ENCODE measurements at places on chromosomes 3 and 15.

DNA sequence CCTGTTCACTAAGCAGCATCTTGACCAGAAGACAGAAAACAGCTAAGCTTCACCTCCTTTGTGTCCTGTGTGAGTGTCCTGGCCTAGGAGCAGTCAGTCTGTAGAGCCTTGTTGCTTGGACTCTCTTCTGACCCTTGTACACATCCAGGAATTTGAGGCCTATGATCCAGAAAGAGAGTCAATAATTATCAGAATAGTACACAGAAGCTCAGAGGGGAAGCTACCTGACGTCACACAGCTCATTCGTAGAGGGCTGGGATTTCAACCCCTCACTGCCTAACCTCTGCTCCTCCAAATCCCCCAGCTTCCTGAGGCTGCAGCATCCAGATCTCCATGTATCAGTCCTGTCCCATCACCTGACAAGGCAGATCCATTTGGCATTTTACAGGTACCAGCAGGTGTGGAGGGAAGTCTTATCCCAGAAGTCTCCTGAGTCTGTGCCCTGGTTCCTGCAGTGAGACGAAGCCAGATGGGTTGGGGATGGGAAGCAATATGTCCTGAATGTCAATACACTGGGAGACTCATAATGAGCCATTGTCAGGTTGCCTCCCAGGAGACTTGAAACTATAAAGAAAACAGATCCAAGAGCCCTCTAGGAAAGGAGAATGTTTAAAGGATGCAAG lies 203.1 kb downstream of the MINAR1 start:
- no peak for DNase-seq

DNA sequence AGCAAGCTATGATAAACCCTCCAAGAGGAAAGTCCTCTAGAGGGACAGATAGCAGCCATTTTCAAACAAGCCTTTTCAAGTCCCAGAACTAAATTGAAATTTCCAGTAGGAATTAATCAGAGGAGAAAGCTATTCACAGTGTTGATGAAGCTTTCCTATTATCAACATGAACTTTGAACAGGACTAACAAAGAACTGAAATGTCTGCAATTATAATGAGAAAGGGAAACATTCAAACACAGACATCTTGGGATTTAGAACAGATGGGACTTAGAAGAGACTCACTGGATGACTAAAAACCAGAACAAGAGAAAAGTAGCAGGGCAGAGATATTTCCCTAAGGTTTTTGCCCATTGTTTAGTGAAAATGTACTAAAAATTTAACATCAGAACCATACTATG lies 622.1 kb upstream of the UBE2E2 start:
- no peak for DNase-seq

DNA sequence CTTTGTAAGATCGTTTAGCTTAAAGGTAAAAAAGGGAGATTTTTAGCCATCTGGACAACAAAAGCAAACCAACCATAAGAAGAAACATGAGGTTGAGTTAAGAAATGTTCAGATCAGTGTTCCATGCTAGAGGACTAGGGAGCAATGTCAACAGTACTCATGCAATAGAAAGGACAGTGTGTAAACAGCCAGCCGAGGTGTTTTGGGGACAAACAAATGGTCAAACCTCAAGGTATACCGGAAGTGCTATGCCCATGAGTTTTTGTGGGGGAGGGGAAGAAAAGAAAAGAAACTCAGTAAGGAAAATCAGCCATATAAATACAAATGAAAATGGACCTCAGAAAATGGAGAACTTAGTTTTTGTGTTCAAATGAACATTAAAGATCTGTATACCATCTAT lies 289.5 kb upstream of the GRM7 start:
- DNase-seq, result no peak

- no peak for DNase-seq
Measured at GRCh38 chr3:154954757-154955156, 125.4 kb upstream of the MME start.

DNA sequence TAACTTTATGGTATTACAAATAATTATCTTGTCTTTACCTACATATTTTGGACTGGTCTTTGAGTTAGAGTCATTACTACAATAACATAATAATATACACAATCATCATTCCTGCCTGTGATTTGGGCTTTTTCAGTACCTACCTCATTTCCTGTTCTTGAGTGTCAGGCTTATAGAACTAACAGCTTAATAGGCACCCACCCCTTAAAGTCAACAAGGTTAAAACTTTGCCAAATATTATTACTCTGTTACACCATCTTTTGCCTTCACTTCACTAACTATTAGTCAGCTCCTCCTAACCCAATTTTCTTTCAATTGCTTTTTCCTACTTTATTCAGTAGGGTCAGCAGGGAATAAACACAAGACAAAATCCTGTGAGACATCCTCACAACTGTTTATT lies 488.7 kb upstream of the AGTR1 start:
- DNase-seq, result no peak

GRCh38 chr3:23272820-23273219 lies 69.7 kb downstream of the UBE2E2 start:
- no peak for DNase-seq

DNA sequence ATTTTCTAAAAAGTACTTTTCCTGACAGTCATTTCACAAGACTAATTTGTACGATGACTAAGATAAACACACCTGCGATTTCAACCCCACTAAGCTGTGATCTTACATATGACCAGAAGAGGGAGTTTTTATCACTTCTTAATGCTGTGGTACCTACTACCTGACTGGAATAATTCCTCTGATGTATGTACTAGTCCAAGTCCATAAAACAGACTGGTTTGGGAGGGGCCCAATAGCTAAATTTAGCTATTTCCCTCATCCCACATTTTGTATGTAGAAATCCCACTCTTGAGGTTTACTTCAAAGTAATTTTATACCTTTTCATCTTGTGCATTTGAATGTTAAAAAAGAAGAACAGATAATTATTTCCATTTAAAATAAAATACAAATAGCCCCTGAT lies 49.7 kb upstream of the SCAANT1 start:
- no peak for DNase-seq

DNA sequence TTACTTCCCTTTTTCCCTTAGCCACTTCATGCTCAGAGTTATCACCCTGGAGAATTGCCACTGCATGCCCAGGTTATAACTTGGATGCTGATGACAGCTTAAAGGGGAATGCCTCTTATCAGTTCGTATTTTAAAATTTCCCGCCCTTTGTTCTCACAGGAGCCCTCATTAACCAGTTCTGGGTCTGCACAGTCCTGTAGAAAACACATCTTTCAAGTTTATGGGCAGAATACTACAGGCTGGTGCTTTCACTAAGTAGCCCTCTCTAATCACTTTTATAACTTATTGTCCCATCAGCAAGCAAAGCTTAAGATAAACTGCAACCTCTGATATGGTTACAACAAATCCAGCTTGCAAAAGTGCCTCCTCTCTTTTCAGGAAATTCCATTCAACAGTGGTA lies 587.3 kb upstream of the UBE2E2 start:
- no peak for DNase-seq

GRCh38 chr3:56998076-56998529 lies 62.4 kb upstream of the SPATA12 start:
- no peak for DNase-seq

DNA sequence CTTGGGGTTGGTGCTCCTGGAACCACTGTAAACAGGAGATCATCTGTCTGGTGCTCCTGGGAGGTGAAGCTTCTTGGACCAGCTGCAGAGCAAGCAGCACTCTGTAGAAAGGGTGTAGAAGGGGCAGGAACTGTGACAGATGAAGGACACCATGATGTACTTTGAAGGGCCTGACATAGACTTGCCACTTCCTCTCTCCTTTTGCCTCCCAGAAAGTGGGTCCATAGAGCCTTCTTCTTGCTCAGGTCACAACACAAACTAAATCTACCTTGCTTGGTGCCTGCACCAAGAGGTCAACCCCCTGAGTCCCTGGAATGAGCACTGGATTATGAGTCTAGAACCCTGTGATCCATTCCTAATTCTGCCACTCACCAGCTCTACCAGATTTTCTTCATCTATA lies 176.1 kb upstream of the HES1 start:
- no peak for DNase-seq

- no peak for DNase-seq
Measured at GRCh38 chr3:184602372-184603150, 41.0 kb downstream of the EPHB3 start.

- DNase-seq, result no peak
Measured at GRCh38 chr3:104514371-104514770, 852.3 kb upstream of the ALCAM start.

GRCh38 chr3:136022529-136023263 lies 57.2 kb downstream of the PPP2R3A start:
- DNase-seq, result no peak

- no peak for DNase-seq
Measured at GRCh38 chr3:116399701-116400226, 45.5 kb downstream of the LSAMP start.

- DNase-seq, result no peak
Measured at GRCh38 chr3:14474363-14475081, 65.6 kb downstream of the GRIP2 start.

DNA sequence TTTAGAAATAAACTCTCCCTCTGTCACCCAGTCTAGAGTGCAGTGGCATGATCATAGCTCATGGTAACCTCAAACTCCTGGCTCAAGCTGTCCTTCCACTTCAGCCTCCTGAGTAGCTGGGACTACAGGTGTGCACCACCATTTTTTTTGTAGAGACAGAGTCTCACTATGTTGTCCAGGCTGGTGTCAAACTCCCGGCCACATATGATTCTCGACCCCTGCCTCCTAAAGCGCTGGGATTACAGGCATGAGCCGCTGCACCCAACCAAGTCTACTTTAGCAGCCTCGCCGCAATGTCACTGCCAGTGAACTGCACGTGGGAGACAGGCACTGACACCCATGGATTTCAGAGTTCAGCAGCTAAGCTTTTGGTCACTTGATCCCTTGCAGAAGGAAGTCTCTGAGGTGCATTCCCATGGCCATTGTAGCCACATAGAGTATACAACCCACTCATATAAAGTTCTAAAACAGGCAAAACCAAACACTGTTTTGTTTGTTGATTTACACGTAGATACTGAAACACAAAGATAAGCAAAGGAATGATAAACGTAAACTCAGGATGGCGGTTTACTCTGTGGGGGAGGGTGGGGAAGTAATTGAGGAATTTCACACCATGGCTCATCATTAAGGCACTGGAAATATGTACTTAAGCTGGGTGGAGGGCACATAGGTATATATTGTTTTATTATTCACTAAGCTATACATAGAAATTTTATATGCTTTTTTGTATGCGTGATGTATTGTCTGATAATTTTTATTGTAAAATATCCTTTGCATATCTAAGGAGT lies 115.0 kb downstream of the MEX3B start:
- DNase-seq, result no peak

- DNase-seq, result no peak
Measured at GRCh38 chr3:169754711-169755110, 10.1 kb downstream of the TERC start.

- no peak for DNase-seq
Measured at GRCh38 chr3:52289338-52289746, 1.7 kb downstream of the GLYCTK start.

GRCh38 chr3:168620854-168621253 lies 525.1 kb upstream of the GOLIM4 start:
- DNase-seq, result no peak

DNA sequence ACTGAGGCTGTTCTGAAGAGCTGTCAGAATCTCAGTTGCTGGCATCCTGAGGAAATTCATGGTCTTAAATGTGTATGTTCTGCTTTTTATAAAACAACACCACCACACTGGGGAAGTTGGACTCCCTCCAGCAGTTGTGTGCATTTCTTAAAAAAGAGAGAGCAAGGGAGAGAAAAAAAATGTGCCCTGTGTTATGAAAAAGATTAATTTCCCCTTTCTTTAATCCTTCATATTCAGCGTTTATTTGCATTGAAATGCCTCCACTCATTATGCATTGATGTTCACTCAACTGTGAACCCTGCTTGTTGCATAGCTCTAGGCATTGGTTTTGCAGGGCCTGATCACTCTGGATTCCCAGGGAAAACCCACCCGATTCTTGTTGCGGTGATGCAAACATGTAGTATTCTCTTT lies 4.4 kb upstream of the ZNF609 start:
- DNase-seq, result no peak

GRCh38 chr3:38254872-38255271 lies 10.7 kb upstream of the SLC22A13 start:
- no peak for DNase-seq

GRCh38 chr3:69085168-69085832 lies 563 bp downstream of the ARL6IP5 start:
- DNase-seq, result no peak

DNA sequence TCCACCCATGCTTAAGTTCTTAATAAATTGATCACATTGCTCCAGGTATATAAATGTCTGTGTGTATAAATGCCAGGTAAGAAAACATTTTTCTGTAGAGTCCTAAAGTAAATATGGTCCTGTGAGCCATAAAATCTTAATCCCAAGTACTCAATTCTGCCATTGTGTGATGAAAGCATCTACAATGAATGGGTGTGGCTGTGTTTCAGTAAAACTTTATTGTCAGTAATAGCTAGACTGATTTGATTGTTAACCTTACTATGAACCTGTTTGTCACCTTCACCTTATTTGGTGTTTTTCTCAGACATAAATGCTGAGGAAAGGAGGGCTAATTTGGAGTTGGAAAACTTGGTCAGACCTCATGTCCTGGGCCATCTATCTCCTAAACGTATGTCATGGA lies 683.5 kb upstream of the GRM7 start:
- DNase-seq, result no peak

DNA sequence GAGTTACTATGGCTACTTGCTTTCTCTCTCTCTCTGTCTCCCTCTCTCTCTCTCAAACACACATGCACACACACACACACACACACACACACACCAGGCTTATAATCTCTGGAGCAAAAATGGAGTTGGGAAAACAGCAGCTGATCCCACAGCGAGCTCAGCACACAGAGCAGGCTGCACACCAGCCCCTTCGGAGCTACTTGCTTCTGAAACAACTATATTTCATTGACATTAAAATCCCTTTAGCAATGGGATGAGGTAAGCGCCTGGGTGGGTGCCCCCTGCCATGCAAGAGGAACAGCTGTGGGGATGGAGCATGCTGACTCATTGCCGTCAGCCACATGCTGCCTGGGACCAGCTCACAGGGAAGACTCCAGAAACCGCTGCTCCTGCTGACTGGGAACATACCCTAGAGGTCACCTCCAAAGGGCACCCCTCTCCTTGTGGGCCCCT lies 45.7 kb downstream of the B3GNT5 start:
- DNase-seq, result no peak

All from stimulated activated CD4-positive, alpha-beta T cell treated with anti-CD3 and anti-CD28 coated beads, TNF-alpha, amount 100 ng/mL, for 1 hour (primary cell).